Stimulated activated CD8-positive, alpha-beta memory T cell treated with anti-CD3 and anti-CD28 coated beads, Interleukin-15, amount 100 ng/mL, for 4 hours (primary cell): ENCODE measurements at places on chromosomes 11 and 22.

DNA sequence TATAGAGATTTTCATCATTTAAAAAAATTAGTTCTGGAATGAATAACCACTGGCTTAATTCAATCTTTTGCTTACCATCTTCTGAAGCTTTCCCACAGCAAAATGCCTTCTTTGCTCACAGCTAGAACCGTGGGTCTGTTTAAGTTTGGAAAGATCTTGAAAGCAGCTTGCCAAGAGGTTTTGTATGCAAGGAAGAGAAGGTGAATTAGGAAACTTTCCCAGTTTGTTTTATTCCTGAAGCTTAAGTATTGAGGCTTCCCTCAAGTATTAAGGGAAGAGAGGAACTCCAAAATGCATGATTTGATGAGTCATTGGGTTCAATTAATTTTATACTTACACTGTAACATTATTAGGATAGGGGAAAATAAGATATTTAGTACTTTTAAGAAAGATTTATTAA is 1.9 kb upstream of the ARHGEF12 start:
- DNase-seq: no peak

DNA sequence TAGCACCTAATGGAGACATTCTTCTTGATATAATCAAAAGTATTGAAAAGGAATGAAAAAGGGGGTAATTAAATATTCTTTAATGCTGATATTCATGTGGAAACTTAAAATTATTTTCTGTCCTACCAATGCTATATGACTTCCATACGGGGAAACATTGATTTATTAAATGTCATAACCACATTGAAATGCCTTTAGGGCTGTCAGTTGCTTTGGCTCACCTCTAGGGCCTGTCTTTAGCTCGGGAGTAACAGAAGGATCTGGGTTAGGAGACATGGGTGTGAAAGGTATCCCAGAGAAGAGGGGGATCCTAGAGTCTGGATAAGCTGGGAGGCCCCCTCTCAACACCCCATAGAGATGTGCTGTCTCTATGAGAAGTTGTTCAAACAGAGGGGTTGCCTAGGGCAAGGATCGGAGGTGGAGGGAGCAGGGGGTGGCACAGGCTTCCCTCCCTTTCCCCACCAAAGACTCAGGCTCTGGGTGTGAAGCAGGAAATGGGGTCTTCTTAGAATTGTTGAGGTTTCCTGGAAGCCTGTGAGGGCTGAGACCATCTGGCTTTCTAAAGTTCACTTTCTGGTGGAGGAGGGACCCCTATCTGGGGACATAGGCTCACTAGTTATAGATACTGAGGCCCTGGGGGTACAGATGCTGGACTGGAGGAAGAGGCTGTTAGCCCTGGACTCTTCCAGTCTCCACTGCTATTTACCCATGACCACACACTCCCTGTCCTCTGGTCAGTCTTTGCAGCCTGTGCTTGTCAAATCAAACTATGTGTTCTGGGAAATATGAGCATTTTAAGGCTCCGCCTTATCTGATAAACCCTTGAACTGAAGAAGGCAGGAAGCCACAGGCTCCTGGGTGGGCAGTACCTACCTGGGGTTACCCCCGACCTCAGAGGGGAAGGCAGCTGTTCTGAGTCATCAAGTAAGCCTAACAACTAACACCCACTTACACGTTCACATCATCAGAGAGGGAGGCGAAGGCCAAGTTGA is 55.8 kb upstream of the RRAS2 start:
- peak; percentile 63 for DNase-seq

DNA sequence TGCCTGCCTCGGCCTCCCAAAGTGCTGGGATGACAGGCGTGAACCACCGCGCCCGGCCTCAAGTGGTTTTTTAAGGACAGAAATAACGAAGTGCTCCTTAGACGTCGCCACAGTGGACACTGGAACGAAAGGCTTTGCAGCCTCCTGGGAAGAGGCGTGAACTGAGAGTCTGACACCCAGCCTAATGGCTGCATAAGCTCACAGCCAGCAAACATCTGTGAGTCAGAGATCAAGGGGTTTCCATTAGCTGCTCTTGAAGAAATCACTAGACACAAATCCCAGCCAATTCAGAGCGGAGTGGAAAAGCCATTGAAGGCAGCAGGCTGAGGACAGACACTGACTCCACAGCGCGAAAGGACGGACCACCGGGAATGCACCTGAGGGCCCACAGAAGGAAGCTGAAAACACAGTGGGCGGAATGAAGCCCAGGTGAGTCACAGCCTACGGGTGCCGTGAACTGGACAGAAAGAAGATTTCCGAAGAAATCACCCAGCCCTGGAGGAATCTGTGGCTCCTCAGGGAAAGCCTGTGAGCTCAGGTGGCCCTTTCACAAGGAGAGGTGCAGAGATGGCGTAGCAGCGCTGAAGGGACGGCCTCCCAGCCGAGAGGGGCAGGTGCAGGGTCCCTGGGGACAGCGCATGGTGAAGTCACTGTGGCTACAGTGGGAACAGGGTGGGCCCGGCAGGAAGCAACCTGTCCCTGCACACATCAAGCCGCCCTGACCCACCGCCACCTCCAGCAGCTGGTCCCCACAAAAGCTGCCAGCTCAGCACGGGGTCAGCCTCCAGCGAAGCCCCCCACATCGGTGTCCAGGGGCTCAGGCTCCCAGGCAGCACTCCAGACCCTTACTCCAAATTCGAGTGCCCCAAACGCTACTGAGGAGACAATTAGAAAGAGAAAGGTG is 11.6 kb downstream of the LMNTD2 start:
- DNase-seq: no peak

GRCh38 chr11:113045146-113045545 is 83.9 kb downstream of the NCAM1 start:
- no peak for DNase-seq
